Neural crest cell (in vitro differentiated cells): ENCODE measurements at places on chromosomes 13 and 19.
A peak's percentile ranks its signal among the peaks of the same experiment; 100 is the strongest.

- peak overlapping the region; percentile 82 for H3K4me3 ChIP-seq
- peaks cover 84% of the 10 kb centered on the region for H3K27me3 ChIP-seq
- H3K36me3 ChIP-seq: no peaks in the 10 kb centered on the region
- no peak overlapping the region for H3K27ac ChIP-seq
Measured at GRCh38 chr19:35557539-35558399, 5.7 kb downstream of the ATP4A start.

- no peak for DNase-seq
- peaks cover 9% of the 10 kb centered on the region for H3K4me1 ChIP-seq
- H3K27me3 ChIP-seq: no peaks in the 10 kb centered on the region
- H3K36me3 ChIP-seq: peaks cover 2% of the 10 kb centered on the region
Measured at GRCh38 chr19:38145623-38146022, 78.4 kb downstream of the DPF1 start.

DNA sequence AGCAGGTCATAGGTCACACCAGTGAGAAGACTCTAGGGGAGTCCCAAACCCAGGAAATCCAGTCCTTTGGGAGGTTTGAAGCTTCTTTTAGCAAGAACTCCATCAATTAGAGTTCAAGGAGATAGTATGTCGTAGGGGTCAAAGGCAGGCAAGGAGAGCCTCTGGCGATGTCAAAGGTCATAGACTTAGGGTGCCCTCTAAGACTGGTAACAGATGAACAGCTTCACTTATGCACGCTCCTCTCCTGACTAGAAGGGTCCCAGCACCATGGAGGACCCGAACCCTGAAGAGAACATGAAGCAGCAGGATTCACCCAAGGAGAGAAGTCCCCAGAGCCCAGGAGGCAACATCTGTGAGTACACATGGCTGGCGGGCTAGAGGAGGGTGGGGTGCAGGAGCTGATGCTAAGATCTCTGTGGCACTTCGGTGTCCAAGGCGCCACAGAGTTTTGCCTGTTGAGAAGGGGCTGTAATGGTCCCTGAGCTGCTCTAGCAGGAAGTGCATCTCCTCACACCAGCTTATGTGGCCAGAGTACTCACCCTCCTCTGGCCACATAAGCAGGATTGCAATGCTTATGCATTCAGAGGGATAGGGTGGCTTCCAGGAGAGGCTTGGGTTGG lies 557 bp downstream of the ZNF576 start:
- H3K4me1 ChIP-seq: peaks cover 39% of the 10 kb centered on the region
- peak overlapping the region; percentile 99 for H3K27ac ChIP-seq
- peak overlapping the region; percentile 99 for H3K4me3 ChIP-seq
- H3K36me3 ChIP-seq: peaks cover 7% of the 10 kb centered on the region
- peaks cover 7% of the 10 kb centered on the region for H3K27me3 ChIP-seq

- peaks cover 44% of the 10 kb centered on the region for H3K4me1 ChIP-seq
- no peaks in the 10 kb centered on the region for H3K36me3 ChIP-seq
- no peaks in the 10 kb centered on the region for H3K27me3 ChIP-seq
- no peak overlapping the region for H3K4me3 ChIP-seq
- DNase-seq: no peak
Measured at GRCh38 chr13:106633321-106633720, 65.4 kb upstream of the ARGLU1 start.

DNA sequence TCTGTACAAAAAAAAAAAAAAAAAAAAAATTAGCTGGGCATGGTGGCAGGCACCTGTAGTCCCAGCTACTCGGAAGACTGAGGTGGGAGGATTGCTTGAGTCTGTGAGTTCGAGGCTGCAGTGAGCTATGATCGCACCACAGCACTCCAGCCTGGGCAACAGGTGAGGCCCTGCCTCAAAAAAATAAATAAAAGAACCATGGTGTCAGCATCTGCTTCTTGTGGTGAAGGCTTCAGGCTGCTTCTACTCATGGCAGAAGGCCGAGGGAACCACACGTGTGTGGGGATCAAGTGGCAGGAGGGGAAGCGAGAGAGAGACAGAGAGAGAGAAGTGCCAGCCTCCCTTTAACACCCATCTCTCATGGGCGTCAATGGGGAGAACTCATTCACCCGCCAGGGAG lies 13.5 kb downstream of the BCL3 start:
- peaks cover 11% of the 10 kb centered on the region for H3K4me1 ChIP-seq
- H3K36me3 ChIP-seq: no peaks in the 10 kb centered on the region
- no peak for DNase-seq
- H3K4me3 ChIP-seq: no peak overlapping the region
